ENCODE measurements at places on chromosomes 6 and 20. TPM values are rescaled to one million over a fixed set of nuclear protein-coding genes. Genes with fewer than 3 reads are reported as not detected.

GRCh38 chr6:47132724-47133123 is 90.6 kb upstream of the ADGRF1 start:
- no peak overlapping the region for H3K27ac ChIP-seq
- no peaks in the 10 kb centered on the region for H3K36me3 ChIP-seq
- no peak for DNase-seq
- no peak overlapping the region for H3K4me3 ChIP-seq
- H3K27me3 ChIP-seq: no peaks in the 10 kb centered on the region

DNA sequence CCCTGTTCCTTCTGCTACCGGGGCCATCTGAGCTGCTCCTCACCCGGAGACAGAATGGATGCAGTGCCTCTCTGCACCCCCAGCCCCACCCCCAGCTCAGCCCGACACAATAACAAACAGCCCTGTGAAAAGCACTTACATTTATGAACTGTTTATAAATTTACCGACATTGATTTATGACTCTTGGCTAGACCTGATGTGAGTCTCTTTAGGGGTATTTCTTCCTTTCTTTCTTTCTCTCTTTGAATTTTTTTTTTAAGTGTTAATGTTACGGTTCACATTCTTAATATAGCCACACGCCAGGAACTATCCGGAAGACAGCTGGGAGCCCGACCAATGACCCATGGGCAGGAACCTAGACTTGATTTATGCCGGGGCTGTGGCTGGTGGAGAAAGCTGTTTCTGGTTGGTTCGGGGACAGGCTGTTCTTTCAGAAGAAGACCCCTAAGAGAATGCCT is 266.3 kb downstream of the CDC5L start:
- peaks cover 3% of the 10 kb centered on the region for H3K36me3 ChIP-seq
- H3K27ac ChIP-seq: no peak overlapping the region
- H3K4me1 ChIP-seq: peaks cover 22% of the 10 kb centered on the region
- no peaks in the 10 kb centered on the region for H3K27me3 ChIP-seq

Gene TMEM170B
- total RNA-seq: 0.48 TPM

DNA sequence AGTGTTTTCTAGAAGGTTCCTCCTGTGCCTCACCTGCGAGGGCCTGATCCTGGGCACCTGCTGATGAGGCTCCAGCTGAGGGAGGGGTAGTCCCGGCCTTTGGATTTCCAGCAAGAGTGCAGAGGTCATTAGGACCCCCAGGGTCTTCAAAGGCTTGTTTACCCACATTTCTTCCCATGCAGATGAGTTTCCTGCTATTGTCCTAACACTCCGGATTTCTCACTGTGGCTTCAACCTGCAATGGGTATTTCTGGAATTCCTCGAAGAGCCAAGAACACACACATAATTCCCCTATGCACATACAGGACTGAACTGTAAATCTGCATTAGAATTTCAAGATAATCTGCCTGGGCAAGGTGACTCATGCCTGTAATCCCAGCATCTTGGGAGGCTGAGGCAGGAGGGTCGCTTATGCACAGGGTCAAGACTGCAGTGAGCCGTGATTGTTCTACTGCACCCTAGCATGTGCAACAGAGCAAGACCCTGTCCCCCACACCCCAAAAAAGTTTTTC is 53.9 kb downstream of the ADNP start:
- no peak overlapping the region for H3K4me3 ChIP-seq
- H3K36me3 ChIP-seq: no peaks in the 10 kb centered on the region
- H3K4me1 ChIP-seq: no peaks in the 10 kb centered on the region
- no peaks in the 10 kb centered on the region for H3K27me3 ChIP-seq
- no peak overlapping the region for H3K27ac ChIP-seq

Gene LY6G6D
- not detected for total RNA-seq

- no peak overlapping the region for H3K27ac ChIP-seq
- no peak for DNase-seq
- peaks cover 3% of the 10 kb centered on the region for H3K27me3 ChIP-seq
- no peak overlapping the region for H3K4me3 ChIP-seq
Observed at GRCh38 chr6:150298030-150298380, 70.8 kb upstream of the IYD start.

DNA sequence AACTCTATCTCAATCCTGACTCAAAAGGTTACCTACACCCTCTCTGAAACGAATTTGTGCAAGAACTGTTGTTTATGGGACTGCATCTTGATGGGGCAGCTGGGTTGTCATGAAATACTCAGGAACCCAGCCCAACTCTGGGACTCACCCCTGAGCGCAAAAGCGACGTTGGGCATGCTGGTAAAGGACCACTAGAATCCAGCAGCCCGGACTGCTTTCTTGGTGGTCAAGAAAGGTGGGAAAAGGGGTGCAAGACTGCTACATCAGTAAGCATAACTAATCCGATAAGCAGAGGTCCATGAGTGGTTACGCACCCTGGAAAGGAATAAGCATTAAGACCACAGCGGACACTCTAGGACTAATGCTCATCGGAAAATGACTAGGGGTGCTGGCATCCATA is 6.3 kb upstream of the PRR18 start:
- no peaks in the 10 kb centered on the region for H3K4me1 ChIP-seq
- DNase-seq: no peak
- no peak overlapping the region for H3K27ac ChIP-seq
- no peak overlapping the region for H3K4me3 ChIP-seq

Data from activated CD4-positive, alpha-beta memory T cell treated with anti-CD3 and anti-CD28 coated beads, Interleukin-2, amount 10 ng/mL, durations not matched to agents 7 days and 5 days (primary cell).